ENCODE measurements at places on chromosomes 11 and 22.

- DNase-seq: peak; percentile 22
Measured at GRCh38 chr11:119263352-119263940, 53.5 kb downstream of the MCAM start.

GRCh38 chr22:32202539-32203180 is 2.2 kb downstream of the RFPL2 start:
- DNase-seq: peak; percentile 41

DNA sequence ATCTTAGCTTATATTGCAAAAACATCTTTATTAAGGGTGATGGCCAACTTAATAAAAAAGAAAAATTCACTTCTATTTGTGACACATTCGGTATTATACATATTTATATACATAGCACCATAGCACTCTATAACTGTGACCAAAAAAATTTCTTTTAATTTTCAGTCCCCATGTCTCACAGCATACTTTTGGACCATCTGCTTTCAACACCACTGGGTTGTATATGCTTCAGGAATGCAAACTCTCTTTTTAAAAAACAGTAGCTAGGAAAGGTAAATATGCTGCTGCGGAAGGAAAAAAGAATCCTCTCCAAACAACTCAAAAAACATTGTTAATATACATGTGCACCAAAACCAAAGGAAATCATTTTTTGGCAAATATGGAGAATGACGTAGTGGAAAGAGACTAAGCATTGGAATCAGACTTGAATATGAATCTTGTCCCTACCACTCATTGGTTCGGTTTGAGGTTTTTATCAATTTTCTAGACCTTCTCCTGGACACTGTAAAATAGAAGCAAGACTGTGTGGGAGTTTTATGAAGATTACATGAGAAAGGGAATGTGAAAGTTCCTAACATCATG is 227.9 kb downstream of the BLID start:
- DNase-seq: no peak

- peak; percentile 91 for DNase-seq
Measured at GRCh38 chr11:75325713-75326438, 25.6 kb downstream of the ARRB1 start.

DNA sequence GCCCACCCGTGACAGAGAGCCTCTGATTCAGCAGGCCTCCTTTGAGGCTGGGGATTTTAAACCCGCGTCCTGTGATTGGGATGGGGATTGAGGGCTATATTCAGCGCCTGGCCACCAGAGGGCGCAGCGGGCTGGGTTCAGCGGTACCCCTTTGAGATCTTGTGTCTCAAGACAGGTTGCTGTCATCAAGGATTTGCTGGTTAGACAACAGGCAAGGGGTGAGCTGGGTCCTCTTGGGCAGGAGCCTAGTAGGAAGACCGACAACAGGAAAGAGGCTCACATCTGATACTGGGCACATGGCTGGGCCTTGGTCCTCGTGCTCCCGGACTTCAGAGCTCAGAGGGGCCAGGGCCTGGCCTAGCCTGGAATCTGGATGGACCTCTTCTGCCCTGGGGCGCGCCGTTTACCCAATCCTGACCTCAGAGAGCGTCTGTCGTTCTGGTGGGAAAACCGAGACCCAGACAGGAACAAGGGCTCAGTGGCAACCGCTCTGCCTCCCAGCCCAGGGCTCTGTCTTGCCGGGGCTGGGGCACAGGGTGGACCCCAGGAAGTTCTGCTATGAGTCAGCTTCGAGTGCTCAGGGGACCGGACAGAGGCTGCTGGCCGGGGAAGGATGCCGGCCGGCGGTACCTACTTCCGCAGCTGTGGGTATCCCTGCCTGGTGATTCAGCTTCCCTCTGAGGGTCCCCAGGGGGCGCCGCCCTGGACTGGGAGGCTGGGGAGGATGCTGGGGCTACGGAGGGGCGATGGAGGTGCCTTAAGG is 929 bp upstream of the SLC35E4 start:
- peak; percentile 89 for DNase-seq

GRCh38 chr11:35717043-35717442 is 54.5 kb downstream of the TRIM44 start:
- DNase-seq: no peak

GRCh38 chr11:89293965-89294679 is 116.4 kb downstream of the TYR start:
- peak; percentile 27 for DNase-seq

DNA sequence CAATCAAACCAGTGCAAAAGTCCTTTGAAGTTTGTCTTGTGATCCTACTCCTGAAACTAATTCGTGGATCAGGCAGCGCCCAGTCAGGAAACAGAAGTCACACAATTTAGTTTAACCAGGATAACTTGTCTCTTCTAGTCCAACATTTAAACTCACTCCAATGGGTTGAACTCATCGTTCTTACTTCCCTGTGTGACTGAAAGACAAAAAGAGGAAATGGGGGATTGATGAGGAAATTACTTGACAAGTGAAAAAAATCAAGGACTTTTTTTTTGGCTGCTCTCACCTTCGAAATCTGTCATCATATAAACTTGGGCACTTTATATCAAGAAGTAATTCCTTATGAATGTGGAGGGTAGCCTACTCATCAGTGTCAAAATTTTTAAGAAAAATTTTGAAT is 78.4 kb downstream of the HSD17B12 start:
- no peak for DNase-seq

DNA sequence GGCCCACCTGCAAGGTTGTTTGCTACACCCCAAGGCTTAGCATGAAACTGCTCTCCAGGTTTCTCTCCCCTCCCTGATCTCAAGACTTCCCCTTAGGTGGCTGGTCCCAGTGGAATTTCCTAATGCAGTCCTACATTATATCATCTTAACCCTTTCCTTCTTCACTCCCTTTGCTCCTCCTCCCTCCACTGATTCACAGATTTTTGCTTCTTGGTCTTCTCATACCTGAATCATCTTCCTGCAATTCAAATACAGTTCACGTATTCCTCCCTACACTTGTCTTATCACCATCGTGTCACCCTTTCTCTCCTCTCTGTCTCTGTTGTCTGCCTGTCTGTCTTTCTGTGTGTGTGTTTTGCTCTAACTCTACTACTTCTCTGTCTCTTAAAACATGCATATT is 17.0 kb downstream of the MMP10 start:
- DNase-seq: no peak

DNA sequence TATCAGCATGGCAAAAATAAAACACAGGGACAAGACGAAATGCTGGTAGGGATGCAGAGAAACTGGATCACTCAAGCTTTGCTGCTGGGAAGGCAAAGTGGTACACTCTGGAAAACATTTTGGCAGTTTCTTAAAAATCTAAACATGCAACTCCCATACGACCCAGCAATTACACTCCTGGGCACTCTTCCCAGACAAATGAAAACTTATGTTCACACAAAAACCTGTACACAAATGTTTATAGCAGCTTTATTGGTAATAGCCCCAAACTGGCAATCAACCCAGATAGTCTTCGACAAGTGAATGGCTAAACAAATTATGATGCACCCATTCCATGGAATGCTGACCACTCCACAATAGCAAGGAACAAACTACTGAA is 35.8 kb upstream of the PRR5 start:
- no peak for DNase-seq

DNA sequence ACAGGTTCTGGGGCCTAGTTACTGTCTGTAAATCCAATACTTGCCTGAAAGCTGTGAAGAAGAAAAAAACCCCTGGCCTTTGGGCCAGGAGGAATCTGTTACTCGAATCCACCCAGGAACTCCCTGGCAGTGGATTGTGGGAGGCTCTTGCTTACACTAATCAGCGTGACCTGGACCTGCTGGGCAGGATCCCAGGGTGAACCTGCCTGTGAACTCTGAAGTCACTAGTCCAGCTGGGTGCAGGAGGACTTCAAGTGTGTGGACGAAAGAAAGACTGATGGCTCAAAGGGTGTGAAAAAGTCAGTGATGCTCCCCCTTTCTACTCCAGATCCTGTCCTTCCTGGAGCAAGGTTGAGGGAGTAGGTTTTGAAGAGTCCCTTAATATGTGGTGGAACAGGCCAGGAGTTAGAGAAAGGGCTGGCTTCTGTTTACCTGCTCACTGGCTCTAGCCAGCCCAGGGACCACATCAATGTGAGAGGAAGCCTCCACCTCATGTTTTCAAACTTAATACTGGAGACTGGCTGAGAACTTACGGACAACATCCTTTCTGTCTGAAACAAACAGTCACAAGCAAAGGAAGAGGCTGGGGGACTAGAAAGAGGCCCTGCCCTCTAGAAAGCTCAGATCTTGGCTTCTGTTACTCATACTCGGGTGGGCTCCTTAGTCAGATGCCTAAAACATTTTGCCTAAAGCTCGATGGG is 13.5 kb downstream of the PIK3IP1 start:
- no peak for DNase-seq

- no peak for DNase-seq
Measured at GRCh38 chr11:18671246-18671645, 27.3 kb upstream of the TMEM86A start.

GRCh38 chr11:110445437-110445836 is 15.7 kb downstream of the FDX1 start:
- no peak for DNase-seq

GRCh38 chr22:19757140-19757984 is 3.2 kb upstream of the TBX1 start:
- DNase-seq: no peak

DNA sequence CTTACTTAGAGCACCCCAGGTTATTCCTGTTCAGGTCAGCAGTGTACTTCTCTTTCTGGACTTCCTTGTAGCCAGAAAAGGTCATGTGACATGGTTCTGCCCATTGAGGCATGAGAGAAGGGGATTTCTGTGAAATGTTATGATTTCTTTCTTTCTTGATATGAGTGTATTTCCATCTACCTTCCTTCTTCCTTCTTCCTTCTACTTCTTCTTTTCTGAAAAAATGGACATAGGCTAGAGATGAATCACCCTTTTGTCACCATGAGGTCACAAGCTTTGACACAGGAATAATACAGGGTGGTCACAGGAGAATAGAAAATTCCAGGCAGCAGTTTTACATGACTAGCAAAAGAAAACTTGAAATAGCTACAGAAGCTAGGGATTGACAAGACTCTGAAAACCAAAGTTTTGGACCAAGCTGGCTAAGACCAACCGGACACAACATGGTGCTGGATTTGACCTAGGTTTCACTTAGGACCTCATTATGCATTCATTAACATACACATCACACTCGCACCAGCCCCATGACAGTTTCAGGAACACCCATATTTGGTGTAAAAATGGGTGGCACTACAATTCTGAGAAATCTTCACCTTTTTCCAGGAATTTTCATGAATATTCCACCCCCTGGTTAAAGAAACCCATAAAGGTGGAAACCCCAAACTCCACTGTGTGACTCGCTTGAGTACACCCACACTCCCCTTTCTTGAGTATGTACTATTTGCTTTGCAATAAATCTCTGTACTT is 21.2 kb upstream of the MAP6 start:
- DNase-seq: no peak

DNA sequence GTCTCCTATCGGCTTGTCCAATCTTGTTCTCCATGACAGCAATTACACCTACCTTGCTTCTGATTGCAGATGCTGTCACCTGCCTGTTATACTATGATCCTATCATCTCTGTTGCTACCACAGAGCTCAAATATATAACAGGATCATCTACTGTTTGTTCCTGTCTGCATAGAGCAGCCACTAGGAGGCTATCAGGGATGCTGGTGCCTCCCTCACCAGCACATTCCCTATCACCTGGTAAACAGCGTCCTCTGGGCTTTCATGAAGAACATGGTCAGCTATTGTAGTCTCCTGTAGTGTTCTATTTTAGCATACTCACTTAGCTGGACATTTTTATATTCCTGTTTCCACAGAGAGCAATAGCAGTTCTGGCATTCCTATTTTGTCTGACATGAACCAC is 87.8 kb upstream of the FAT3 start:
- DNase-seq: no peak

DNA sequence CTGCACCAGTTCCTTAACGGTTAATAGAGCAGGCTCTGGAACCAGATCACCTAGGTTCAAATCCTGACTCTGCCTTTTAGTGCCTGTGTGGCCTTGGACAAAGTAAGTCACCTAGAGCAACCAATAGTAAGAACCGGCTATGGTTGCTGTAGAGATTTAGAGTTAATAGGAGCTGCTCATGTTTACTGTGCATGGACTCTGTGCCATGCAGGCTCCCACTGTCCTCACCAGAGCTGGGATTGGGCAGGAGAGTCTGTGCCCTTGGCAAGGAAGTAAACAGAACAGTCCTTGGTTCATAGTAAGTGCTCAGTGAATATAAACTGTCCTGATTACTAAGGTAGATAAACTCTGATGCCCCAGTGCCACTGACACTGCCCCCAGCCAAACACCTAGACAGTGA is 1.4 kb upstream of the TP53I11 start:
- no peak for DNase-seq

GRCh38 chr11:8814923-8815240 is 96.1 kb upstream of the AKIP1 start:
- DNase-seq: no peak

All from fibroblast of pulmonary artery (primary cell).